ENCODE measurements at places on chromosomes 5 and 9.
A peak's percentile ranks its signal among the peaks of the same experiment; 100 is the strongest.

GRCh38 chr9:105127863-105128220, 116.6 kb upstream of the SLC44A1 start:
- DNase-seq, result peak; percentile 36

- no peak for DNase-seq
These were observed 341.5 kb downstream of the TMEM38B start for GRCh38 chr9:106035806-106036205.

DNA sequence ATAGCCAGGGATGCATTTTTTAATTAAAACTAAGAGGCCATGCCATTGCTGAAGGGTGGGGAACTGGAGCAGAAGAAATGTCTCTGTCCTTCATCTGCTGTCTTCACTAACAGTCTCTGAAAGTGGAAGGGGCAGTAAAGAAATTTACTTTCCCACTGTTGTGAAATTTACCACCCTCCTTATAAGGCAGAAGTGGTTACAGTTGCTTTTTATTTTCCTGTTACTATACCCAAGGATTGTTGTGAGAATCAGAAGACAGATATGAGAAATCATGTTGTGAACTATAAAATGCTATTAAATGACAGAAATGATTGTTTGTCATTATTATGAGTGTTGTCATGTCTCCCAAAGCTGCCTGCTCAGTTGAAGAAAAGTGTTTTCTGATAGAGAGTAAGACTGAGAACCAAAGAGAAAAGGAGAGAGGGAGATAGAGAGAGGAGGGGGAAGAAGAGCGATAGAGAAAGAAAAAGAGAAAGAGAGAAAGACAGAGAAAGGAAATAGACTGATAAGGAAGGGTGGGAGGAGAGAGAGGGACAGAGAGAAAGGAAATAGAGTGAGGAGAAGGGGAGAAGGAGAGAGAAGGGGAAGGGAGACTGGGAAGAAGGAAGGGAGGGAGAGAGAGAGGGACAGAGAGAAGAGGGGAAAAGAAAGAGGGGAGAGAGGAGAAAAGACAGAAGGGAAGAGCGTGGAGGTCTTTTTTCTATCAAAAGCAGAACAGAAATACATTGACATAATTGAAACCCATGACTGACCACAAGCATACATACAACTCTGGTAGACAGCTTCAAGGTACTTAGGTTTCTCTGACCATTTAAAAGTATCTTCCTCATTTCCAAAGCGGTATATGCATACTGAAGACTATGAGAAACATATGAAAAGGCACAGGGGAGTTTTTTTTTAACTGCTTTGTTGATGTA, 22.5 kb downstream of the SEC61B start:
- DNase-seq, result no peak

GRCh38 chr5:54362434-54362833, 52.1 kb upstream of the ARL15 start:
- no peak for DNase-seq

DNA sequence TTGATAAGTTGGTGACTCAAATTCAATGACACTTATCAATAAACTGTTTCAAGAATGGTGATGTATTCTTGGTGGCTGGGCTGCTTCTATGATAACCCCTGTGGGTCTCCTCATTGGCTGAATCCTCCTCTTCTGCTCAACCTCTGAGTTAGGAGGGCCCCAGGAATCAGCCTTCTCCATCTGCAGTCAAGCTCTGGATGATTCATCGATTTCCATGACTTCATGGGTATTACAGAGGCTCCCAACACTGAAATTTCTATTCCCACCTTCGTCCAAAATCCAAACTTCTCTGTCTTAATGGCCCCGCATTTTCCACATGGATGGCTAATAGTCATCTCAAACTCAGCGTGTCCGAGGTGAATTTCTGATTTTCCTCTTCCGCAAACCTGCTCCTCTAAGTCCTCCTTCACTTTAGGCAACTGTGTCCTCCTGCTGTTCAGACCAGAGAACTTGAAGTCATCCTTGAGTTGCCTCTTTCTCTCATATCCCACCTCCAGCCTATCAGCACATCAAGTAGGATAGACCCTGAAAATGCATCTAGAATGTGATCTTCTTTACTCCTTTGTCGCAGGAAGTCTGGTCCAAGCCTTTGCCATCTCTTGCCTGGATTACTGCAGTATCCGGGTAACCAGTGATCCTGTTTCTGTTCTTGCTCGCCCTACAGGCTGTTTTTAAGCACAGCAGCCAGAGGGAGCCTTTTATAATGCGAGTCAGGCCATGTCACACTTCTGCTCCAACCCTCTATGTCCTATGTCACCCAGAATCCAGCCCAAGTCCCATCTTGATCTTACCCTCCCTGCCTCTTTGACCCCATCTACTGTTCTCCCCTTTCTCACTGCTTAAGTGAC, 41.4 kb upstream of the IL7R start:
- no peak for DNase-seq

GRCh38 chr9:84924266-84924665, 254.7 kb downstream of the NTRK2 start:
- DNase-seq, result no peak

- no peak for DNase-seq
These were observed 54.6 kb downstream of the ALG2 start for GRCh38 chr9:99167119-99167518.

- DNase-seq, result no peak
These were observed 74.4 kb upstream of the RUSC2 start for GRCh38 chr9:35415402-35416097.

- DNase-seq, result no peak
These were observed 211.7 kb downstream of the COMMD10 start for GRCh38 chr5:116296335-116297072.

GRCh38 chr5:86442036-86442745, 175.6 kb upstream of the COX7C start:
- no peak for DNase-seq

DNA sequence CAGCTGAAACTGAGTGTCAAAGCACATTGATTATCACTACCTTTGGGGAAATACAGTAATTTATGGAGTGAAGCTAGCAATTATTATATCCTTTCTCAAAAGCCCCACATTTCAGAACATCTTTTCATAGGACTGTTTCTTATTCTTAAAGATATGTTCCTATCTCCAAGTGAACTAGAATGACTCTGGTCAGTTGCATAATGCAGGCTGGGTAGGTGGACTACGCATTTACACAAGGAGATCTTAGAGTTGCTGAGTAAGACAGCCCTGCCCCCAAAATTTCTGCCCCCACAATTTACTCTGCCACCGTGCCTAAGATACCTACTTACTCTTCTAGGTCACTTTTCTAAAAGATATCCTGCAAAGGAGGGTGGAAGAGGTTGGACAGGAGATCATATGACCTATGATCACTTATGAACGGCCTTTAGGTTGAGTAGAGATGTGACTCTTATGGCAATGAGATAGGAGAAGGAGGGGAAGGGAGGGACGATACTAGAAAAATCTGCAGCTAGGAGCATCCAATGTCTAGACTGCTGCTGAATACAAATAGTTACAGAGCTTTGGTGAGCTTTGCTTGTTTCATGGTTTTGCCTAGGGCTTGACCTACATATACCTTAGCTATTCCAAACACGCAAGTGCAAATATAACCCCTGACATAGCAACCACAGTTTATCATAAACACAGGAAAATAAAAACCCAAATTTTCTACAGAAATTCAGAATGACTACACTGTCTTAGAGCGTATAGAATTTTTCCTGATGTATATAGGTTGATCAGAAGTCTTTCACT, 121.7 kb downstream of the GLIS3 start:
- DNase-seq, result no peak

DNA sequence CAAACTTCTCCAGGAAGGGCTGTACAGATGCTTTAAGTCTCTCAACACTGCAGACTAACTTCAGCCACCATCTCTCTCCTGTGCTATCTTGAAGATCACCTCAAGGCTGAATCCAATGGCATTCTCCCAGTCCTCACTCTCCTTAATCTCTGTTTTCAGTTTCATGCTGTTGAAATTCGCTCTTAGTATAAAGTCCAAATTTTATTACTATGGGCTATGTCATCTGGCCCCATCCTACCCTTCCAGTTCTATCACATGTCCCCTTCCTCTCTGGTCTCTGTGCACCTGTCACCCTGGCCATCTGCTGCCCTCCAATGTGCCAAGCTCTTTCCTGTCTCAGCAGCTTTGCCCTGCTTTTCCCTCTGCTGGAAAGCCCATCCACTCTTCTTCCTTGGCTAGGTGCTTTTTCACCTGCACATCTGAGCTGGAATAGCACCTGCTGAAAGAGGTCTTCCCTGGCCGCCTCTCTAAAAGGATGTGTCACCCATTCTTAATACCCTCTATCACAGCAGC, 284.7 kb upstream of the MAP3K1 start:
- no peak for DNase-seq

- no peak for DNase-seq
These were observed 56.2 kb downstream of the TMOD1 start for GRCh38 chr9:97557606-97558095.

- DNase-seq, result no peak
These were observed 563.5 kb downstream of the CDH18 start for GRCh38 chr5:19424506-19424905.

DNA sequence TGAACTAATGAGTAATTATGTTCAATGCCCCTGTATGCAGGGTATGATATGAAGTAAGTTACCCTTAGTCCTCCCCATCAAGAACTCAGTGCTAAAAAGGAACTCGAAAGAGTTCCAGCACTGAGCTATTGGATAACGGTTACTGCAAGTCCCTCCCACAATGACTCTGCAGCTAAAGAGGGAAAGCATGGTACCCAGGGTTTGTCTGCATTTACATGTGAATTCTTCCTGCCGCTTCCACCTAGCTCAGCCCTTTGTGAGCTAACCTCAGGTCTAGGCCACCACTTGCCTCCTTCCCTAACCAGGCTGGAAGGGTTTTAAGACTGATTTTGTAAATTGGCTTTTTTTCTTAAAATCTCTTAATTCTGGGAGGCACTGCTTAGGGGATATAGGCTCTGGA, 376.8 kb downstream of the EBF1 start:
- DNase-seq, result no peak

- DNase-seq, result no peak
These were observed 11.1 kb upstream of the MLANA start for GRCh38 chr9:5879419-5880181.

GRCh38 chr5:33367416-33367815, 73.3 kb upstream of the TARS1 start:
- no peak for DNase-seq

DNA sequence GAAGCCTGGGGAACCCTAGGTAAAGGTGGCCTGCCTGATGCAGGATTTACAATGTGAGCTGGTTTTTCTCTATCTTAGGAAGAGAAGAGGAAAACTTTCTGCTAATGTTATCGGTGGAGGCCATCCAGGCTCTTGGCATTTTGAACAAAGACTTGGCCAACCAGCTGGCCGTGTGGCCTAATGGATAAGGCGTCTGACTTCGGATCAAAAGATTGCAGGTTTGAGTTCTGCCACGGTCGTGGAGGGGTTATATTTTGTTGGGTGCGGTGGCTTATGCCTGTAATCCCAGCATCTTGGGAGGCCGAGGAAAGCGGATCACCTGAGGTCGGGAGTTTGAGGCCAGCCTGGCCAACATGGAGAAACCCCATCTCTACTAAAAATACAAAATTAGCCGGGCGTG, 9.6 kb downstream of the C9orf152 start:
- no peak for DNase-seq

GRCh38 chr5:50766462-50766861, 100.0 kb downstream of the PARP8 start:
- DNase-seq, result no peak

DNA sequence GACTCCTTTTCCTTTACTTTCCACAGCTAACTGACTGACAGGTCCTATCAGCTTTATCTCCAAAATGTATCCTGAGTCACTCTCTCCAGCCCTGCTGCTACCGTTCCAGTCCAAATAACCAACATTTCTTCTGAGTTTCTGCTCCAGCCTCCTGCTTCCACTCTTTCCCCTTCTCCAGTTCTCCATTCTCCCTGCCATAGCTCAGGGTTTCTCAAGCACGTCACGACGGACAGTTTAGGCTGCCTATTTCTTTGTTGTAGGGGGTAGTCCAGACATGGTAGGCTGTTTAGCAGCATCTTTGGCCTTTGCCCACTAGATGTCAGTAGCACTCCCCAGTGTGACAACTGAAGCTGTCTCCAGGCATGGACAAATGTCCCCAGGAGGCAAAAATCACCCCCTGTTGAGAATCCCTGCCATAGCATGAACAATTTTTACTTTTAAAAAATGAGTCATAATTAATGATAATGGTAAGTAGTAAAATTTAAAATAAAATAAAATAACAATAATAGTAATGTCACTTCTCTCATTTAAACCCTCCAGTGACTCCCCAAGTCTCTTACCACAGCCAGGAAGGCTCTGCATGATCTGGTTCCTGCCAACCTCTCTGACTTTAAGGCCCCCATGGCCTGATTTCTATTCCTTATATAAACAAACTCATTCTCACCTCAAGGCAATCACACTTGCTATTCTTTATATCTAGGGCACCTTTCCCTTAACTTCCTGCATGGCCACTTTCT, 105.4 kb upstream of the FER start:
- peak; percentile 58 for DNase-seq

DNA sequence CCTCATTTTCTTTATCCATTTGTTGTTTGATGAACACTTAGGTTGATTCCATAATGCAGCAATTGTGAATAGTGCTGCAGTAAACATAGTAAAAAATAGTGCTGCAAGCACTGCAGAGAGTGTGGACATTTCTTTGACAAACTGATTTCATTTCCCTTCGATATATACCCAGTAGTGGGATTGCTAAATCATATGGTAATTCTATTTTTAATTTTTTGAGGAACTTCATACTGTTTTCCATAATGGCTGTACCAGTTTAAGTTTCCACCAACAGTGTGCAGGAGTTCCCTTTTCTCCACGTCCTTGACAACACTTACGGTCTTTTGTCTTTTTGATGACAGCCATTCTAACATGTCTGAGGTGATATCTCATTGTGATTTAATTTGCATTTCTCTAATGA, 138.2 kb upstream of the PLPPR1 start:
- no peak for DNase-seq

GRCh38 chr5:116157902-116158301, 73.1 kb downstream of the COMMD10 start:
- DNase-seq, result no peak

DNA sequence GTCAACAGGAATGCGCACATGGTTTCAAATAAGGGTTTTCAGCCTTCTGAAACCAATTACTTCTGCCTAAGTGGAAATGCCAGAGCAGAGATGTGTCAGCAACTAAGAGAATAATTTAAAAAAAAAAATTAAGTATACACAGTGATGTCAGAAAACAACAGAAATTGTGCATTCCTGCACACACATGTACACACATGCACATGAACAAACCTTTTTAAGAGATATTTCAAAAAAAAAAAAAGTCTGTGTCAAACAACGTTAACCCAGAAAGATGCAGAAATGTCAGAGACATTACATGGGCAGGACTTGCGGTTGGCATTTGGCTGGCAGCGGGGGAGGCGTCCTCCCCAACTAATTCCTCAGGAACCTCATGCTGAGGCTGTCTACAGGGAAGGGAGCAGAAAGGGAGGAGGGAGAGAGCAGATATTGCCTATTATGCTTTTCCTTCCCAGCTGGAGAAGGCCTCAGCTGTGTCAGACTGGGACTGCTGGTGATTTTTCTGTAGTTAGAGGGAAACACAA, 536.9 kb upstream of the WWC1 start:
- DNase-seq, result no peak

GRCh38 chr9:109699019-109699418, 81.0 kb upstream of the PALM2AKAP2 start:
- DNase-seq, result no peak

Measured in stimulated activated CD4-positive, alpha-beta T cell treated with anti-CD3 and anti-CD28 coated beads, Interleukin-4, amount 100 ng/mL, for 24 hours (primary cell).